ENCODE measurements at places on chromosomes 12 and 14.
A peak's percentile ranks its signal among the peaks of the same experiment; 100 is the strongest.

DNA sequence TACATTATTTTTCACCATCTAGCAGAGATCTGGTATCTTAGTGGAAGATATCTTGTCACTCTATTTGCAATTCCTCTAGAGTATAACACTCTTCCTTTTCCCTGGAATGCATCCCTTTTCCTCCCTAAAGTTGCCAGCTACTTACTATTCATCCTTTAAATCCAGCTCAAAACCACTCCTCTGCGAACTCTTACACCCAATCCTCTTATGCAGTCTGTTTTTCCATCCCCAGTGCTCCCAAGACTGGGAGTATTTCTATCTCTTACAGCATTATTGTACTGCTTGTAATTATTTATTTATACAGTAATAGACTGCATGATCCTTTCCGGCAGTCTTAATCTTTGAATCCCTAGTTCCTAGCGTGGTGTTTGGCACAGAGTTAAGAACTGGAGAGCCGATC lies 2.9 kb upstream of the SRGAP1 start:
- DNase-seq, result no peak

- DNase-seq, result no peak
Observed at GRCh38 chr14:59677771-59678231, 101.2 kb upstream of the CCDC175 start.

DNA sequence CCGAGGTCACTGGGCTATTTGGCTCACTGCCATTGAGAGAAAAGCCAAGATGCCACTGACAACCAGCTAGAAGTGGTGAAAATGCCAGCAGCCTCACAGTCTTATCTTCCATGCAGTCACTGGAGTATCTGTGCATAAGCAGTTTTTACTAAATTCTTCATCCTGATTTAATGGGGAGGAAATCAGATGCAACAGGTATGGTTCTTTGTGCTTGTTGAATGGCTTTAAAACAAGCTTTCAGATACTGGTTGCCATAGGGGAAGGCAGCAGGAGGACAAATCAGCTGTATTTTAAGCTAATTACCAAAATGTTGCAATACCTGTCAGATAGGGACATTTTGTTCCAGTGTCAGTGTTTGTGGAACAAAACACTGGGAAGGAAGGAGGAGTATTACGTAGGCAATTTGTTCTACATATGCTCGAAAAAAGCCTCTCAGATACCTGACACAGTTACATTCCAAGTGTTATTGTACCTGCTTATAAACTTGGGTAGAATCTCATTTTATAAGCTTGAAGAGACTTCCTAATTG lies 54.1 kb upstream of the ARHGAP5 start:
- no peak for DNase-seq

- DNase-seq, result no peak
Observed at GRCh38 chr12:63276537-63277365, 125.8 kb upstream of the AVPR1A start.

- no peak for DNase-seq
Observed at GRCh38 chr12:125889742-125890141, 824.5 kb downstream of the AACS start.

DNA sequence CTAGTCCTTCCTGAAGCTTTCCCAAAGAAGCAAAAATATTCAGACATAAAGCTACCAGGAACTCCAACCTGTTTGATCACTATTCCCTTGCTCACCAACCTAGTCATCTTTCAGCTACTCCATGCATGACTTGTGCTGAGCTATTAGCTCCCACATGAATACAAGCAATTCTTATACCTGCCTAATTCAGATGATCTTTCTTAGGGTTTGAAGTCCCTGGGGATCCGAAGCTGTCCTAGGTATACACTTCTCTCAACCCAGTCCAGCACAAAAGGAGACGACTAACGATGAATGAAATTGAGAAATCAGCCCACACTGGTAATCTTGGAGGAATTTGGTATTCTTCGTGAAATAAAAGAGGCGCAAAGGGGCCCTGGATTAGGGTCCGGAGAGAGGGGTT lies 631 bp upstream of the PTGR2 start:
- DNase-seq, result no peak

DNA sequence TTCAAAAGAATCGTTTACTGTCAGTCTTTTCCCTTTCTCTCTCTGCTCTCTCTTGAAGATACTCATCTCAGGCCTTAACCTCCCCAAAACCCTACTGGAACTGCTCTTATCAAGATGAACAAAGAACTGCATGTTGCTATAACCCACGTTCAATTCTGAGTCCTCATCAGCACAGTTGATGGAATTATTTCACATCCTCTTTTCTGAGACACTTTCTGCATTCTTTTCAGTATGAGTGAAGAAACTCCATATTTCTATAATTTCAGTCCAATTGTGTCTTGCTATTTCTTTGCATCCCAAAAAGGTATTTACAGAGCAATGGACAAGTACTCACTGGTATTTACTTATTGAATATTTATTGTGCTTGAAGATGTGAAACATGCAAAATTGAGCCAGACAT lies 160.1 kb upstream of the CPNE8 start:
- no peak for DNase-seq

GRCh38 chr12:106227641-106228319 lies 20.0 kb downstream of the CKAP4 start:
- peak; percentile 89 for DNase-seq

DNA sequence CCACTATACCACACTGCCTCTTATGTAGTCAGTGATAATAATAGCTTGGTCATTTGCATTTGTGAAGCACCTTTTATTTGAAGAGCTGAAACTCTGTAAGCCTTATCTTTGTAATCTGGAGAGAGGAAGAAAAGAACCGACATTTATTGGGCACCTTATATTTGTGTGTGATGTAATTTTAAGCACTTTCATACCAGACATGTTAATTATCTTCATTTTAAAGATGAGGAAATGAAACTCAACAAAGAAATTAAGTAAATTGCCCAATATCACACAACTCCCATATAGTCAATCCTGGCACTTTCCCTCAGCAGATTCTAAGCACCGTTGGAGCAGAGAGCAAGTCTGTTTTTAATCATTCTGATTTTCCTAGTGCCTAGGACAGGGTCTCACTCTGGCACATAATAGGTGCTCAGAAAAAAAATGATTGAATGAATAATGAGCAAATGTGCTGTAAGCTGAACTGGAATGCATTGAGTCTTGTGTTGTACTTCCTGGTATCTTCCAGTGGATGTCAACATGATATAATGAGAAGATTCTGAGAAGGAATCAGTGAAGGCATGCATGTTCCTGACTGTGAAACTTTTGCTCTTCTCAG lies 418.9 kb downstream of the ZFP36L1 start:
- DNase-seq, result no peak

GRCh38 chr12:92597118-92597517 lies 105.7 kb upstream of the PLEKHG7 start:
- DNase-seq, result no peak

DNA sequence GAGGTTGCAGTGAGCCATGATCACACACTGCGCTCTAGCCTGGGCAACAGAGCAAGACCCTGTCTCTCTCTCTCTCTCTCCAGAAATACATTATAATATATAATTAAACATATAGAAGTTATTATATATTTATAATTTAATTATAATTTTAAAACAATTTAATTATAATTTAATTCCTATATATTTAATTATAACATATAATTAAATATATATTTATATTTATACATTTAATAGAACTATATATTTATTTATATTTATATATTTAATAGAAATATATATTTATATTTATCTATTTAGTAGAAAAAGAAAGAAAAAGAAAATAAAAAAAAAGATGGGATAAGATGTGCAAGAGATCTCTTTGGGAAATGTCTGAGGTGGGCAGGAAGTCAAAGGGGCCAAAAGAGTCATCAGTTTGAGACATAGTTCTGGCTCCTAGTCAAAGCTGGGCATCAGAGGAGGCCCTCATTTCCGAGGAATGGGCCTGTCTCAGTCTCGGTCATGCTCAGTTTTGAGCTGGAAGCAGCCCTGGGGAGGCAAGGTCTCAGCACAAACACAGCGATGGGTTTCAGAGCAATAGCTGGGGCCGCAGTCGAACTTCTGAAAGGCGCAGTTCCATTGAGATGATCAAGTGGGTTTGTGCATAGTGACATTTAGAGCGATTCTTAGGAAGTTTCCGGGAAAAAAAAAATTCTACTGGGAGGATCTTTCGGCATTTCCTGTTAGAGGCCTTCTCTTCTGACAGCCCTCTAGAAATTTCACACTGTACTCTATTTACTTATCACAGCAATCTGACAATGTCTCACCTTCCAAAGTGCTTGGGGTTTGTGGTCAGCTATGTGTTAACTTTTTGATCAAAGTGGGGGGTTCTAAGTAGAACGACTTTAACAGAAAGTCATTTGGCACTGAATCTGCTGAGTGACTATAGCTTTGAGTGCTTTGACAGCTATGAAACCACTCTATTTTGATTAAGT lies 58.7 kb upstream of the GZMB start:
- DNase-seq, result no peak

DNA sequence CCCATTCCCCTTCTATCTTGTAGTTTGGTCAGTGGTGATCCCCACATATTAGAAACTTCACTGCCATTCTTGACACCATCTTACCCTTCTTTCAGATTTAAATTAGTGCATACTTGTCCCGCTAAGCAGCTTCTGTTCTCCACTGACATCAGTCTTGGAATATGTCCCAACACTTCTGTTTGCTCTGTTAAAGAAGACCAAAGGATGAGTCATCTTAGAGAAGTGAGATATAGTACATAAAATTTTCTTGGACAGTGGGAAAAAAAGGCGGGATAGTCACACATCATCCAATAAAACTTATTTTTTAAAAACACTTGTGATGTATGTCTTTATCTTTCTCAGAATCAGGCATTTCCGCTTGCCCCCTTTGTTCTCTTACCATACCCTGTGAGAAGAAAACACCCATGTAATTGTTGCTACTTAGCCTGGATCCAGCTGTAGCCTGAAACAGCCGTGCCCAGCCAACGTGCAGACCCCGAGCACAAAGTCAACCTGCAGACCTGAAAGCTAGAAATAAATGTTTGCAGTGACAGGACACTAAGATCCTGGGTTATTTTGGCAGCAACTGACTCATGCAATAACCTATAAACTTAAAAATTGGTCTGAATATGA lies 100.1 kb upstream of the PDE3A start:
- DNase-seq, result no peak

GRCh38 chr12:40615590-40615989 lies 76.6 kb upstream of the CNTN1 start:
- no peak for DNase-seq

Measured in spleen (tissue), 13 donors.